ENCODE measurements at places on chromosomes 7 and 10. TPM values are rescaled to one million over a fixed set of nuclear protein-coding genes. Genes with fewer than 3 reads are reported as not detected.

DNA sequence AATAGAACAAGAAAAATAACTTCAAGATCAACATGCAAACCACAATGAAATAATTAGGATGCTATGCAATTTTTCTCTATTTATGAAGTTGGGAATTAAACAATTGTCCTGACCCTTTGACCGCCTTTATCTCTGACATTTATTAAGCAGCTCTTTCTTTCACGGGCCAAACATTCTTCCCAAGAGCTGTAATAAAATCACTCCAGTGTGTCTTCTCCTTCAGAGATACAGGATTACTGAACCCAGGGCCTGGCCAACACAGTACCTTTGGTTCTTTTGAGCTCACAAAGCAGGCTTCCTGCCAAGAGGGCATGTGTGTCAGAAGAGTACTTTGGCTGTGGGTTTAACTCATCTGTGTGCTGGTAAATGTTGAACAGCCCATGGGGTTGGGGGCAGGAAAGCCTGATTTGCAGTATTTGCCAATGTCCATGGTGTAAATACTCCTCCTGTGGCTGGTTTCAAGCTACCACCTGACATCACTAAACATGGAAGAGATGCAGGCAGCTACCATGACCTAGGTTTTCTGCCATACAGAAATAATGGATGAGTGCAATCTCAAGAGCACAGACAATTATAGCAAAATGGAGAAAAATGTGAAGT, 121.7 kb downstream of the FANK1 start:
- DNase-seq = no peak

GRCh38 chr7:71419546-71420337, 287.8 kb downstream of the GALNT17 start:
- DNase-seq = no peak

GRCh38 chr7:18289788-18290187, 205.8 kb upstream of the HDAC9 start:
- DNase-seq = no peak

- DNase-seq = no peak
Measured at GRCh38 chr7:97298561-97298960, 181.1 kb downstream of the SDHAF3 start.

GRCh38 chr10:31322647-31323046, 3.6 kb downstream of the ZEB1 start:
- no peak for DNase-seq

- no peak for DNase-seq
Measured at GRCh38 chr7:24665564-24666294, 91.5 kb downstream of the GSDME start.

GRCh38 chr7:103795787-103796186, 193.7 kb downstream of the RELN start:
- no peak for DNase-seq

GRCh38 chr7:137097111-137097510, 228.7 kb downstream of the CHRM2 start:
- no peak for DNase-seq

CHST12 gene
- 19.5 TPM for total RNA-seq

DNA sequence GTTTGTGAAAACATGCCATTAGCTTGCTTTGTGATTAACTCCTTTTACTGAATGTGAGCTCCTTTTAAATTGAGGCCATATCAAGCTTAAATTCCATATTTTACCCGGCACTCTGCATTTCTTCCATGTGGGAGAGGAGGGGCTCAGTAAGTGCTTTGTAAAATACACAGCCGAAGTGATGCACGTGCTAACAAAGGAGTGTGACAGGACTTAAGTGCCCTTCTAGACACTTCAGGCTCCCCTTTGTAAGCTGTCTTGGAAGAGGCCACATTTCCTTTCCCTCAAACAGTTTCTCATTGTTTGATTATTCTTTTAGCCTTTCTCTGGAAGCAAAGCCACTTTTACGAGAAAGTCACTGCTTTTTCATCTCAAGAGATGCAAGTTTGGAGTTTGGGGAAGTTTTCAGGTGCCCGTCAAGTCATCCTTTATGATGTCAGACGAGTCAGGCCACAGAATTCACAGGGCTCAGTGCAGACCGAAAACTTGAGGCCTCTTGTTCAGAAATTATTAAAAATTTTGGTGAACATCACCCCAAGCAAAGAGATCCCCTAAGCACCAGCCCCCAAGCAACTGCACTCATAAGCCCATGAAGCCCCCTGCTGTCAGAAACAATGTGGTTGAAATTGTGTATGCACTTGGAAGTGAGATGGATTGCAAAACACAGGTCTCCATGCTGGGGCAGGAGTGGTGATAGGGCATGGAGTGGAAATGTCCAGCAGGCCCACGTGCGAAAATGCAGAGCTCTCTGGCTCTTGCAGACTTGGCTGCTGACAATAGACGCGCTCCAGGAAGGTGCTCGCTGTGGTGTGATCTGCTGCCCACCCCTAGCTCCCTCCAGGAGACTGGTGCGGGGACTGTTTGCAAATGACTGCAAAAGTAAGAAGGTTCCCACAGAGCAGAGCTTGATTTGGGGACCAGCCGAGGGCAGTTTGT, 11.5 kb downstream of the IKZF1 start:
- DNase-seq = no peak

KLHL7 gene
- total RNA-seq = 106 TPM

- DNase-seq = no peak
Measured at GRCh38 chr10:84938117-84938905, 609.9 kb downstream of the CCSER2 start.

- DNase-seq = no peak
Measured at GRCh38 chr10:87585565-87586514, 73.8 kb upstream of the PAPSS2 start.

CPXM2 gene
- total RNA-seq = 4.9 TPM

CRYGN gene
- 0.11 TPM for total RNA-seq

GRCh38 chr10:36425131-36425797, 700.1 kb upstream of the ANKRD30A start:
- DNase-seq = no peak

GRCh38 chr7:32256811-32257210, 186.6 kb upstream of the PDE1C start:
- no peak for DNase-seq

DNA sequence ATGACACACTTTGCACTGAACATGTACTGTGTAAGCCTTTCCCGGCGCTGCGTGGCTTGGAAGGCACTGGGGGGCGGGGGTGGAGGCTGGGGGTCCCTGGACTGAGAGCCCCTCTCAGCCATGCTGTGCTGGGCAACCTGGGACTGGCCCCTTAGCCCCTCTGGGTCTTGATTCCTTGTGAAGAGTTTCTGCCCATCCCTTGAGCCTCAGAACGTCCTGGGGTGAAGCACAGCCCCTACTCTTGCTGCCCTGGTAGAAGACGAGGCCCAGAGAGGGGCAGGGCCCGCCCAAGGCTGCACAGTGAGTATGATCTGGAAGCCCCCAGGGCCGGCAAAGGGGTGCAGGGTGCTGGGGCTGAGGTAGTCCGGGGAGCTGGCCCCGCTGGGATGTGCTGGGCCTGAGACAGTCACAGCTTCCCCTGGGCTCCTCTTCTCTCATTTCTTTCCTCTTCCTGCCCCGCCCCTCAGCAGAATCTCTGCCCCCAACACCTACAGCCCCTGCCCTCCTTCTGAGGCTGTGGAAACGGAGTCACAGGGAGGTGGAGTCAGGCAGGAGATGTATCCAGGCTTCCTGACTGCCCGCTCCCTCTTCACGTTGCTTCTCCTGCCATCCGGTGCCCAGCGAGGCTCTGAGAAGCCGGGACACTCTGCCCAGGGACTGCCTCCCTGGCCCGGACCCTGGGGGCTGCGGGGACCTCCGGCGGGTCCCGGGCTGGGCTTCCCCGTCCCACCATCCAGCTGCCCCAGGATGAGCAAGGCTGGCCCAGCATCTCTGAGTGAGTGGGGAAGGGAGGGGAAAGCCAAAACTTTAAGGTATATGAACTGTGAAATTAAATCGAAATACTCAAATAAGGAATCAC, 60.5 kb downstream of the UNCX start:
- no peak for DNase-seq

- no peak for DNase-seq
Measured at GRCh38 chr7:13835442-13835841, 154.0 kb downstream of the ETV1 start.

ZNF485 gene
- 2.6 TPM for total RNA-seq

- DNase-seq = no peak
Measured at GRCh38 chr7:77550586-77550985, 13.5 kb downstream of the PTPN12 start.

- no peak for DNase-seq
Measured at GRCh38 chr7:132112657-132113056, 463.6 kb downstream of the PLXNA4 start.

SLC13A1 gene
- not detected for total RNA-seq

CLEC5A gene
- total RNA-seq = 0.17 TPM

DNA sequence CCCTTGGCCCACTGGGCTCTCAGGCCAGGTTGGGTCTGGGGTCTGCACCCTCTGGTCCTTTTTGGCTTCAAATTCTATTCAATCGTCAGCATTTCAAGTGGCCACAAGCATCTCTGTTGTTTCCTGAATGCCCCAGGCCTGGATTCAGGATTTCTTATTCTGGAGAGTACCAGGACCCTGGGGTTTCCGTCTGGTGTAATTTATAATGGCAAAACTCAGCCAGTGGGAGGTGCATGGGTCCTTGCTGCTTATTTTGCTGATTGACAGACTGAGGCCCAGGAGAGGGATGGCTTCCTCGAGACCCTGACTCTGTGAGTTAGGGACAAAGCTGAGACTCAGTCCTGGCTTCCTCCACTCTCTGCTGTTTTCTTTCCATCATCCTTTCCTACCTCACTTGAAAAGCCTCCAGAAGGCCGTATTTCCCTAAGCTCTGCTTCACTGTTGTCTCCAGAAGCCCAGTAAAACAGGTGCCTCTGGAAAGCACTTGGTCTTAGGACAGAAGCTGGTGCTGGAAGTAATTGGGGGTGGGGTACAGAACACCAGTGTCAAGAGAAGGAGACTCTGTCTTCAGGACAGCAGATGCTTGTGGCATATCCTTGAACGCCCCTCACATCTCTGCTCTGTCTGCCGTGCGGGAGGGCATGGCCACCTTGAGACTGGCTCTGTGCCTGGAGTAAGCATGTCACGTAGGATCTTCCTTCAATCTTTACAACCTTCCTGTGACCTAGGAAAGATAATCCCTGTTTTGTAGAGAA, 39.4 kb upstream of the SH2D4B start:
- no peak for DNase-seq

FIS1 gene
- total RNA-seq = 273 TPM

GRCh38 chr10:131129544-131129943, 182.0 kb downstream of the TCERG1L start:
- DNase-seq = no peak

DNA sequence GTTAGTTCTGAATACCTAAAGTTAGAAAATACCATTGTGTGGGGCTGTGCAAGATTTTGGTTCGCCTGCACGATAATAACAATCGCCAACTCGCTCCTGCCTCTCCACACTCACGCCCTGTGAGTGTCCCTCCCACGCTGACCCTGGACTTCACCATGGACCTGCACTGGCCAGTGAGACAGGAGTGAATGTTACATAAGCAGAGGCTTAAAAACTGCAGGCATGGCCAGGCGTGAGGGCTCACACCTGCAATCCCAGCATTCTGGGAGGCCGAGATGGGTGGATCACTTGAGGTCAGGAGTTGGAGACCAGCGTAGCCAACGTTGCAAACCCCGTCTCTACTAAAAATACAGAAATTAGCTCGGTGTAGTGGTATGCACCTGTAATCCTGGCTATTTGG, 68.4 kb downstream of the TCERG1L start:
- DNase-seq = no peak

SRRM3 gene
- total RNA-seq = 21.8 TPM

DNA sequence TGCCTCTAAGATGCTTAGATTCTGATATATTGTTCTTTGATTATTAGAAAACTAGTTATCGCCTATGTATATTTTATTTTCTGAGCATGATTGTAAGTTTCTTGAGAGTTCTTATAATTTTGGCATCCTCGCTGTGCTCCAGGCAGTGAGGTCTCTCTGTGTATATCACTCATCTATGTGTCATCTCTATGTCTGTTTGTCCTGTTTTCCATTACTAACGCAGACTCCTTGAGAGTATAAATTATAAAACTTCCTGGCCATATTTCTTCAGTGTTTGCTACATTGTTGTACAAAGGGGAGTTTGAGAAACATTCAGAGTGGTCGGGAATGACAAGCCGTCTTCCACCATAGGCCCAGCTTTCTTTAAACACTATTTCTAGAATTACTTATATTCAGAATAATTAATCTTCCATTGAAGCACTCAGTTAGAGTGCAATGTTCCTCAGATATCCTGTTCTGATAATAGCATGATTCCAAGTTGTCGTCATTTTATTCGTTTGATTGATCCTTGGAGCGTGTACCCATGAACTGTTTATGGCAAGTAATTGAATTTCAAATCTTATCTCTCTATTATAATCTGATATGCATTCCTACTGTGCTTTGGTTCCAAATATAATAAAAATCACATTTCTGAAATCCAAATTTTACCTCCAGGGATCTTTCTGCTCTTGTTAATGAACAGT, 206.6 kb downstream of the BAMBI start:
- no peak for DNase-seq

PTF1A gene
- not detected for total RNA-seq

GRCh38 chr10:73922864-73923133, 11.9 kb downstream of the PLAU start:
- no peak for DNase-seq

- DNase-seq = no peak
Measured at GRCh38 chr7:158495786-158496185, 91.8 kb downstream of the PTPRN2 start.

DNA sequence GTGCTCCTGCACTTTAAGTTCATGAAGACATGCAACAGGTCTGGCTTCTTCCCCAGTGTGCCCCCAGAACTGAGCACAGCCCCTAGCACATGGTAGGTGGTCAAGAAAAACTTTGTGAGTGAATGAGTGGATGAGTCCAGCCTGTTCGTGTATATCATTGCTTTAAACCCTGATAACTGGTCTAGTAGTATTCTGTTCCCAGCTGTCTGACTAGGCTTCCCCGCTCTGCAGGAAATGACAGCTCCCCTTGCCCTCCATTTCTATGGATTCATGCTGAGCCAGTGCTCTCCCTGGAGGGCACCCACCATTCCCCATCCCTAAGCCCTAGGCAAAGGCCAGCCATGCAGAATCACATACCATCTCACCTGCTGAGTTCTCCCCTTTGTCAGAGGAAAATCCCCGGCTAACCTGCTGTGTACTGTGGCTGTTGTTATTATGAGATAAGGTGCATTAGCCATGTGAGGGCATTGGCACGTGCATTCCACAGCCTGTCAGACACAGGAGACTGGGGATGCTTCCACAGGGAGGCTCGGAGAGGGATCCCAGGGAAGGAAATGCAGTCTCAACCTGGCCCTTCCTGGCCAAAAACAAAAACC, 698.9 kb downstream of the GRID1 start:
- no peak for DNase-seq

SLC29A4 gene
- total RNA-seq = 4.0 TPM

DNA sequence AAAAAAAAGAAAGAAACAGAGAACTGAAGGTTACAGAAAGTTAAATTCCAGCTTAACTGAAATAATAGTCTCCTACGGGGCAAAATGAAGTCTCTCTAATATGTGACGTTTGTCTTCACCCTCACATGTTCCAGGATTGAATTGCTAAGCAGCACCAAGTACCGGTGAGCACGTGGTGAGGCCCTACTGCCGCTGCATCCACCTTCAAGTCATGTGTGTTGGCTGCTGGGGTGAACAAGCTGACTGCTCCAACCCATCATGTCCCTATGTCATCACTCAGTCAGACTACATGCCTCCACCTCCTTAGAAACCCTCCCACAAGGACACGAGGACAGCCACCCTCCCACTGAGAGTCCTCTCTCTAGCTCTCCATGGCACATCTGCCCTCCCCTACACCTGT, 35.4 kb upstream of the NPFFR1 start:
- no peak for DNase-seq

GRCh38 chr7:66313886-66314568, 108.9 kb downstream of the TPST1 start:
- no peak for DNase-seq
